Stimulated activated CD8-positive, alpha-beta memory T cell treated with anti-CD3 and anti-CD28 coated beads, Interleukin-7, amount 100 ng/mL, for 1 hour (primary cell): ENCODE measurements at places on chromosomes 4 and X.

DNA sequence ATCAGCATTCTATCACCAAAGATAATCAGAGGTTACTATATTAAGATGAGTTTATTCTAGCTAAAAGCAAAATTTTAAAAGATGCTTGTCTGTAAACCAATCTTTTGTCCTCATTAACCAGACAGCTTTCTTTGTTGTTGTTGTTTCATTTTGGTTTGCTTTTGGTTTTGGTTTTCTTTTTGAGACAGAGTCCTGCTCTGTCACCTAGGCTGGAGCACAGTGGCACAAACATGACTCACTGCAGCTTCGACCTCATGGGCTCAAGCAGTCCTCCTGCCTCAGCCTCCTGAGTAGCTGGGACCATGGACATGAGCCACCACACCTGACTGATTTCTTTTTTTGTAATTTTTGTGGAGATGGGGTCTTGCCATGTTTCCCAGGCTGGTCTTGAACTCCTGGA, 102.9 kb downstream of the COX18 start:
- DNase-seq, result no peak

- no peak for DNase-seq
Observed at GRCh38 chr4:181559637-181560036, 683.6 kb upstream of the TENM3 start.

DNA sequence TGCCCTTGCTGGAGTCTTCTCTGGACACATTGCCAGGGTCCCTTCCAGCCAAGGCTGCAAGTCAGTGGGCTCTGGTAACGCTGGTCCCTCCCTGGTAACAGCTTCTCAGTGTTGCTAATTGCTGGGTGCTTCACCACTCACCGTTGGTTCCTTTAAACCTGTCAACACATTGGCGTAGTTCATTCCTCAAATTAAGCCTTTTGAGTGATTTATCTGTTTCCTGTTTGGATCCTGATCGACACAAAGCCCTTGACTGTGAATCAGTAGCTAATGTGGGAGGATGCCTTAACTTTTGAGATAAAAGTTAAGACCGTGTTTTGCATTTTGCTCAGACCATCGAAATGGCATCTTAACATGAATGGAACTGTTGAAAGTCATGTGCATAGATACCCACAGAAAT, 125.9 kb downstream of the AMELX start:
- DNase-seq, result no peak

- no peak for DNase-seq
Observed at GRCh38 chr4:69115851-69116213, 19.6 kb downstream of the UGT2B7 start.

- DNase-seq, result no peak
Observed at GRCh38 chr4:152090543-152090942, 329.7 kb upstream of the GATB start.

DNA sequence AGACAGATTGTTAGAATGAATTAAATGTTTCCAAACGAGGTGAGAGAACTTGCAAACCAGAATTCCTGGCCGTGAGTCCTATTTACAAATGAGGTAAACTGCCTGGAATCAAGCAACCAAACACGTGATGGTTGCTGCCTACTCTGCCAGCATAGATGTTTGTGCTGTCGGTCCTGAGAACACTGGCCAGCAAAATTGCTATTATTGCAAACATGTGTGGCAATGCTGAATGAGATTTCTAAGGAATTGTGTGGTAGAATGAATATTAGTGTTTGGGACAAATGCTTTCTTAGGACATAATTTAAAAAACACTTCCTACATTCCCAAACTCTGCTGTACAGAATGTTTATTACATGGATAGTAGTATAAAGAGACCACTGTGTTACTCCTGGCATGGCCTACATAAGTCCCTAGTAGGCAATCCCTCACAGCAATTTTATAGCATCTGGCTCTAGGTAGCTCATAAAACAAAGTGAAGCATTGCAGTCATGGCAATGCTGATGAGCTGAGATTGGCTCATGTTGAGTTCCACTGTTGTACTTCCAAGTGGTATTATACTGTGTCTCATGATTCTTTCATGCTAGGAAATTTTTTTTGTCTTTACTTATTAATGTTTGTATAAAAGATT, 605.2 kb upstream of the EPHA5 start:
- DNase-seq, result no peak

- no peak for DNase-seq
Observed at GRCh38 chr4:62118558-62118957, 918.4 kb downstream of the ADGRL3 start.

- no peak for DNase-seq
Observed at GRCh38 chr4:92996533-92996932, 692.8 kb downstream of the GRID2 start.

DNA sequence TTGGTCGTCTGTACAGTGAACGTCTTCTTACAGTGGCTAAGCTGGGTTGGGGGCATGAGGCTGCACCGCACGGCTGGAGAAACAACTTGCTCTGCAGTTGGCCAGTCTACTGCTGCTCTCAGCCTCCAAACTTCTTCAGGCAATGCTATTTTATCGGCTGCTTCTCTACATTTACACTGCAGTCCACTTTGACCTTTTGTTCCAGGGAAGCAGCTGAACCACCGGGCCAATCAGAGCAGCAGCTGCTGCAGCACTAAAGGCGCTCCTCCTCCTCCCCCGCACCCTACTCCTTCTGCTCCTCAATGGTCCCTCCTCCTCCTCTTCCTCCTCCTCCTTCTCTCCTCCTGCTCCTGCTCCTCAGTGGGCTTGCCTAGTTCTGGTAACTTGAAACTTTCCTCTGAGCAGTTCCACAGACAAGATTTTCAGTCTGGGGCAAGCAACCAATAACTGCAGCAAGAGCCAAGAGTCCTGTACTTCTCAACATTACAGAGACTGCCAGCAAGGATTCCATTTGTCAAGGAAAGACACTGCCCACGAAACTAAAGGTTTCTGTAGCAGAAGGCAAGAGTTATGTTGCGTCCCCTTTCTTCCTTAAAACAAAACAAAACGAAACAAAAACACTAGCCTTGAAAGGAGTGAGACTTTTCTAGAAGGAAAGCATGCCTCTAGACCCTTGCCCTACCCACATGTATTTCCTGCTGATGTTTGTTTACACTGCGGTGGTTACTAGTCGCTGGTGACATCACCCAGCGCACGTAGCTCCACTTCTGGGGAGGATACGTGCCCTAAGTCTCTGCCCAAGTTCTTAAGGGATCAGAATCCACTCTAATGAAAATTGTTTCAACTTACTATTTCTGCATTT, 125.7 kb upstream of the NAP1L5 start:
- DNase-seq, result peak; percentile 20
